Suppressor macrophage (primary cell): ENCODE measurements at places on chromosomes 2 and 18.

- no peak for DNase-seq
Measured at GRCh38 chr2:169232551-169233154, 129.7 kb downstream of the LRP2 start.

GRCh38 chr18:30992231-30992630 is 50.3 kb downstream of the DSC3 start:
- DNase-seq: no peak

GRCh38 chr2:17912266-17912691 is 33.8 kb downstream of the KCNS3 start:
- peak; percentile 19 for DNase-seq

GRCh38 chr2:80889009-80889408 is 584.5 kb upstream of the LRRTM1 start:
- no peak for DNase-seq

- no peak for DNase-seq
Measured at GRCh38 chr2:44247924-44248323, 27.4 kb upstream of the SLC3A1 start.
